ENCODE measurements at places on chromosomes 4 and X.

DNA sequence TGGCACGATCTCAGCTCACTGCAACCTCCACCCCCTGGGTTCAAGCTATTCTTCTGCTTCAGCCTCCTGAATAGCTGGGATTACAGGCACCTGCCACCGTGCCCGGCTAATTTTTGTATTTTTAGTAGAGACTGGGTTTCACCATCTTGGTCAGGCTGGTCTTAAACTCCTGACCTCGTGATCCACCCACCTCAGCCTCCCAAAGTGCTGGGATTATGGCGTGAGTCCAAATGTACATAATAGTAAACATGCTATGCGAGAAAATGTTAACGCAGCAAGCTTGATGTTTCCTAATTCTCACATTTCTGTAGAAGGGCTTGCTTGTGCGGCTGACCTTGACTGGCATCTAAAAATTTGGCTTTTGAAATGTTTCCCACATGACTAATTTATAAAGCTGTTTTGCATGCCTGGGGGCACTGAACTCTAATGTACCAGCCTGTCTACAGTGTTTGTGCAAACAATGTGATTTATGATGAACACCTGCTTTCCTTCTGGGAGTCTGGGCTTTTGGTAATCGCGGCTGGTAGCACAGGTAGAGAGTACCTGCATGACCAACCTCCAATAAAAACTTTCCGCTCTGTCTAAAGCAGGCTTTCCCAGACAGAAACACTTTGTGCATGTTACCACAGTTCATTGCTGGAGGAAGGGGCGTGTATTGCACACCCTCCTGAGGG is 216.8 kb downstream of the IL15 start:
- peak; percentile 22 for DNase-seq

- no peak for DNase-seq
Measured at GRCh38 chr4:17583941-17584340, 6.9 kb downstream of the LAP3 start.

DNA sequence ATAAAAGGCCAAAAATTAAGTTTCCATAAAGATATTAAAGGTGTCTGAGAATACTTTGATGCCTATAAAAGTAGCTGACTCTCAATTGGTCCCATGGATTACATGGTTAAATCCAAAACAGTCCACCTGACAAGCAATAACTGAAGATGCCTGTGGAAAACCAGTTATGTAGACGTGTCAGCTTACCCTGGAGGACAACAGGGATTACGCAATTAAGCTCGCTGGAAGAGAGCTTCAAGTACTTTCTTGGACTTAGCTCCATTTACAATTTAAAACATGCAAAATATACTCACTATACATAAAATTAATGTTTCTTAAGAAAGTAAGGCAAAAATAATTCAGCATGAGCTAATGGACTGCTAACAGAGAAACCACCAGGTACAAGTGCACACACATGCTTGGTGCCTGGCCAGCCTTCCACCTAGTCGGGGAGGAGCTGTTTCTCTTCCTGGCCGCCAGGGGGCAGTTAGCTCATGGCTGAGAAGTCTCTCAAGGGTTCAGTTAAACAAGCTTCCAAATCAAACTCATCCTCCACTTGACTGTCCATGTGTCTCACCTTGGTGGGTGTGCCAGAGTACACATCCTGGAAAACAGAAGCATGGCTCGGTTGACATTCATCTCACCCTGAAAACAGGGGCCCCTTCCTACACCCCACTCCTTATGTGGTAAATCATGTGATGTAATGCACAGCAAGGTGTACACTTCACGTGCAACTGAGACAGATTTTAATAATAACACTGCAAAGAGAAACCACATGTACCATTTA is 9.2 kb upstream of the FAM53A start:
- DNase-seq = peak; percentile 87

GRCh38 chr4:122742933-122743829 is 10.7 kb downstream of the BBS12 start:
- DNase-seq = no peak

DNA sequence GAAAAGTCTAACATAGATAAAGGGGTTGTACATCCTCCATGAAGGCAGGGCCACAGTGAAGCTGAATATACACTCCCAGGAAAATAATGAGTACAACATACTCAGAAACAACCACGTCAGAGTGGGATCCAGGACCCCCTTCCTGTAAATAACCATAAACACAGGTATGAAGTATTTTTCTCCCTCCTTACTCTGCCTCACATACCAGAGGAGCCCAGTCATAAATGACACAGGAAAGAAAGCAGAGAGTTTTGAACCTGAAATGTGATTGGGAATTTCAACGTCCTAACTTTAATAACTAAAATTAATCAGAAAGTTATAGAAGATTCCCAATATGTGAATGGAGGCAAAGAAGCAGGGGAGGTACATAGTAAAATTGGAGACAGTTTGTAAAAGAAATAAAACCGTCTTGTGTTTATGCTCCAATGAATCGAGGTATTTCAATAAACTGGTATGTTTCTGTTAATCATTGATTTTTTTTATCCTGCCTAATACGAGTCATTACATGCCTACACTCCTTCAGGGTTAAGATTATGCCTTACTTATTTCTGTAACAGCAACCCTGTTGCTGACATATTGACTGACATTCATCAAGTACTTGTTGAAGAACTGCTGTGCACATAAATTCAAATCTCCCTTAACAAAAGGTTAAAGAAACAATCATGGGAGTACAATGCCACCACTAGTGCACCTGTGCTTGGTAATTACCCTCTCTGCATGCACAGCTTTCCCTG is 431.3 kb downstream of the KCNIP4 start:
- no peak for DNase-seq

DNA sequence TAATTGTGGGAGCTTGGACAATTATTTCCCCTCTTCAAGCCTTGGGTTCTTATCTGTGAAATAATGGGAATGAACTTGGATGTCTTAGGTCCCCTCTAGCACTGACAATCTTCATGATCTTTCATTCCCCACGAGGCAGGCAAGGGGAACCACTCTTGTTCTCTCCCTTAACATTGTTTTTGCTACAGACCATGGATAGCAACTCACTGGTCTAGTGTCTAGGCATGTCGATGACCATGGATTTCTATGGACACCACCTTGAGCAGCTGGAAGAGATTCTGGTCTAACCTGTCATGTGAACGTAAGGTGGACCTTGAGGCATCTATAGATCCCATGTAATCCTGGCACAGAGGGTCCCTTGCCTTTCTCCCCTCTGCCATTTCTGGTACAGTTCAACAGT is 104.1 kb upstream of the DHX15 start:
- no peak for DNase-seq

DNA sequence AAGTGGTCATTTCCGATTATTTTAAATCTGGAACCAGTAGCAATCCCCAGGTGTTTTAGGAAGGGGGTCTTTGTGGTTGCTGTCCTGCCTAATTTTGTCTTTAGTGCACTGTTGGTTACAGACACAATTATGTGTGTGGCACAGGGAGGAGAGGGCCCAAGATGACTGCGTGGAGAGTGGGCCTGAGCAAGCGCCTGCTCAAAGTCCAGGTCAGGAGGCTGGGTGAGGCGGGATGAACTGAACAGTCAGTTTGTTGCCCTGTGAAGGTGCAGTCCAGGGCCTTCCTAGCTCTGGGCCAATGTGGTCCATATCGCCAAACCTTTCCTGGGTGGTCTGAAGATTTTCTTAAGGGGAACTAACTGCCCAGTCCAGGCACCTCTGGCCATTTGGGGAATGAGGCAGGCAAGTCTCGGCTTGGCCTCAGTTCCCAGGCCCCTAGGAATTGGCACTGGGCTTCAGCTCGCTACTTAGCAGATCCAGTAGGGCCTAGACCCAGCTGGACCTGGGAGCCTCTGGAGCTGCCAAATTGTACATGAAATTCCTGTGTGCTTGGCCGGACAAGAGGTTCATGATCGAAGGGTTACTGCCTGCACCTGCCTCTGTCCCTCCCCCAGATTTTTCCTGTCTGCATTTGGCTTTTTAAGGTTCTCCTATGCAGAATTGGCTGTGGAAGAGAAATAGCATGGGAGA is 47.6 kb downstream of the ANAPC4 start:
- DNase-seq = no peak

DNA sequence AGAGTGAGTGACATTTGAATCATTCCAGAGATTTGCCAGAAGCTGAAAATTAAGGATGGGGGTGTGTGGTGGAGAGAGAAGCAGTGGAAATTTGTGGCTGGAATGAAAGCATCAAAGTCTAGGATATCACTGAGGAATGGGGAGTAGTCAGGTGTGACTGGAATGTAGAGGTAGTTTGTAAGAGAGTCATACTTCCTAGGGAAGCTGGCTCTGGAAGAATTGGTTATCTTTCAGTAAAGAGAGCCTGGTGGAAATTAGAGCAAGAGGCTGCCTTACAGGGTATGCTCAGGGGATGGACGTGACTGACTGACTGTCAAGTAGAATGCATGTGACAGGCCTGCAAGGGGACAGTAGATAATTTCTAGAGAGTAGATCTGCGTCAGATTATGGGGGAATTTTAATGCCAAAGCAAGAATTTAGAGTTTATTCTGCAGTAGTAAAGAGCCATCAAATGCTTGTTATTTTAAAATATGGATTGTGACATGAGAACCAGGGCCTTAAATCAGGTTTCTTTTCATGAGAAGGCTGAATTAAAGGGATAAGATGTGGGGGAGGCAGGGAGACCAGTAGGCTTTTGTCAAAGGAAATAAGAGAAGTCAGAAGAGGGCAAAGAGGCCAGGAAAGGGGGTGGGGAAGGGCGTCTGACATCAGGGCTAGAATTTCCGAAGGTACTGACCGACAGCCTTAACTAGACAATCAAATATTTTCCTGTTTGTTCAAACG is 109.9 kb downstream of the AFF1 start:
- DNase-seq = no peak

DNA sequence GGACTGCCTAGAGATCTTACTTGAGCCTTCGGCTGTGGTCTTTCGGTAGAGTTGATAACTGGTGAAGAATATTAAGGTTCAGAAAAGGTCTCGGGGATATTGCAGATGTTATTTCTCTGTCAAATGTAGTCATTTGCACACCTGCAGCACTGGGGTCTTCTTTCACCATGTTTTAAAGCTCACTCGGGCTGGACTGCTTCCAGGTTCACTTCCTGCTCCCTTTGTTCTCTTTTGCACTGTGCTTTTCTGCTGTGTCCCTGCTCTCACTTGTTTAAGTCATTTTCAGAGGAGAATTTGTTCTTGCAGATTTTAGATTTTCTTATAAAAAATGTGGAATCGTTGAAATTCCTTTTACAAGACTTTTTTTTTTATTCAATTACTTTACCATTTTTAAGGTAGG is 68.5 kb downstream of the BMPR1B start:
- no peak for DNase-seq

GRCh38 chr4:87360338-87360935 is 30.6 kb downstream of the HSD17B11 start:
- DNase-seq = no peak

DNA sequence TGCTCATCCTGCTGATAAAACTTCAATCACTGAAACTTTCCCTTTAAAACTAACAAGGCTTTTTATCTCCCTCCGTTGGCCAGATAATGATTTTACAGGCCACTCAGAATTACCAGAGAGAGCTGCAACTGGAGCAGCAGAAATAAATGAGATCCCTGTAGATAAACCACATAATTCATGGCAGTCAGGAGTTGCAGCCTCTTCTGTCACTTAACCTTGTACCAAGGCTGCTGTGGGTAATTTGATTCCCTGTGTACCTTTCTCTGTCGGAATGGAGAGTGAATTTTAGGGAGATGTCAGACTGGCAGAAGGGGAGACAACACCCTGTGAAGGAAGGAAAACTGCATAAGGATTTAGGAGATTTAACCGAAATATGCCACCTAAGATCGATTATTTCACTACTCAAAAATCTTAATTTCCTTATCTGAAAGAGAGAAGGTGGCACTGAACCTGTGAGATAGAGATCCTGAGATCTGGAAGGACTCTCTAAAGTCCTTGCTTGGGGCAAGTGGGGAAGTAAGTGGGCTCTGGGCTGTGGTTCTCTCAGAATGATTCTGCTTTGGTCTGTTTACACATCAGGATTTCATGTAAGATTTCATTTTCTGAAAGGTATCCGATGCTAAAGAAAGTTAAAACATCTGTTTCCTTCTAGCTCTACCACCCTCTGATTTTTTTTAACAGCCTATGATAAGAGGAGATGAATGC is 14.3 kb upstream of the TSPAN5 start:
- DNase-seq = no peak

DNA sequence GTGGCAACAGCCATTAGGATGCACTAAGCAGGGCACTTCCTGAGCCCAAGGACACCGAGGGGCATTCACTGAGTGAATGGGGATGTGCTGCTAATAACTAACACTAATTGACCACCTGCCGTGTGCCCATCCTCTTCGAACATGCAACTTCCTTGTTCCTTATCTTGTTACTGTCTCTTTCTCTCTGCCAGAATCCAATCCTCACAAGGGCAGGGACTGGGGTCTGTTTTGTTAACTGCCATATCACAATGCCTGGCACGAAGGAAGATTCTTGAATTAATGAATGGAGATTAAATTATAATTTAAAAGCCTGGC is 1.3 kb downstream of the ERAS start:
- no peak for DNase-seq

DNA sequence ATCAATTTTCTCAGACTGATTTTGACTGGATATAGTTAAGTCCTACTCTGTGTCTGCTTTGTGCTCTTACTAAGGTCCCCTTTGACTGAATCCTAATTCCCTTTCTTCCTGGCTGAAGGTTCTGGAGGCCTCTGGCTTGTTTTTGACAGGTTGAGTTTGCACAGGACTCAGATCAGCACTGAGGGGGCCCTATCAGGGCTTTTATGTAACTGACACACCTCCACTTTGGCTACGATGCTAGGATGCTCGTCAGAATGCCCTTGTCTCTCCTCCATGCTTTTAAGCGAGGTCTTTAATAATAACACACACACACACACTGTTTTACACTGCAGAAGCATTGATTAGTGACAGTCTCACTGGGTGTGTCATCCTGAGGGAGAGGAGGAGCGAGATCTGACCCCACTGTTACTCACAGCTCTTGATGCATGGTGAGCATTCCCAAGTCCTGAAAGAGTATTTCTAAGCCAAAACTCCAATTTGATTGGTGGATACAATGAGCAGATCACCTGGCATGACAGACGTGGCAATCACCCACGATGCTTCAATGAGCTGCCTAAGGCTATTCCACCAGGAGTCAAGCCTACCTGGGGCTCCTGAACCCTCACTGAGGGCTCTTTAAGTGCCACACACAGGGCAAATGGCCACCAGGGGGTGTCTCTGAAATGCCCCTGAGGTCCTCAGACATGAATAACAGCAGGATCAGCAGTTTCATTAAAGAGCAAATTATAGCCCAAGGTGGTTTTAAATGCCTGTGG is 130.4 kb upstream of the CPEB2 start:
- peak; percentile 25 for DNase-seq

All from A549 (cell line).